Stimulated activated CD8-positive, alpha-beta memory T cell treated with anti-CD3 and anti-CD28 coated beads, Interleukin-15, amount 100 ng/mL, for 24 hours (primary cell): ENCODE measurements at places on chromosomes 7 and 10.
A peak's percentile ranks its signal among the peaks of the same experiment; 100 is the strongest.

DNA sequence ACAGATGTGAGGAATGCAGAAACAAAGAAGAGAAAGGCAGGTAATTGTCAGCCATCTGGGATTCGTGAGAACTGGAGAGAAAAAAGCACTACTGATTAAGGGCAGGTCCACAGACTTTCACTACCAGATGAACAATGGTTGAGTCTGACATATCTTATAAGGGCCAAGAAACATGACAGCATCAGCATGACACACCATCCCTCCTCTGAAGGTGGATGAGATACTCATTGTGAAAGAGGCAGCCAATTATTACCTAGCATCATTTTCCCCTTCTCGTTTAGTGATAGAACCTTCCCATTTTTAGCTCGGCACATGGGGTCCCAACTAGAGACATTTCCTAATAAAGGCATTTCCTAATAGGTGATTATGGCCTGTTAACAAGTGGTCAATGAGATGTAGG, 19.2 kb upstream of the MET start:
- no peak for DNase-seq

DNA sequence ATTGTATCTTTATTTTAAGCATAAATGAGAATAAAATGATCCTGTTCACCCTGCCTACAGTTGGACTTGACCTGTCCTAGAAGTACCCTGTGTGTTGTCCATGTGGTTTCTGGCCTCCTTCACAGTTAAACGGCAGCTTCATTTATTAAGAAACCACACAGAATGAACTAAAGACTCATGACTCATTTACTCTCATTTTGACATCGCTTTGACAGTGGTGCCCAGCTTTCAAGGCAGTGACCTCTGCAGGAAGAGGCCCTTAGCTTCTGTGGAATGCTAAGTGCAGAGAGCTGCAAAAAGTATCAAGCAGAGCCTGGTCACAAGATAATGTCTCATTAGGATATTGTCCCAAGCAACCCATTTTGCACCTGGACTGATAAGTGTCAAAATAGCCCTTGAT, 93.4 kb downstream of the AVL9 start:
- no peak for DNase-seq

- no peak for DNase-seq
Measured at GRCh38 chr7:155191137-155191536, 106.5 kb upstream of the INSIG1 start.

DNA sequence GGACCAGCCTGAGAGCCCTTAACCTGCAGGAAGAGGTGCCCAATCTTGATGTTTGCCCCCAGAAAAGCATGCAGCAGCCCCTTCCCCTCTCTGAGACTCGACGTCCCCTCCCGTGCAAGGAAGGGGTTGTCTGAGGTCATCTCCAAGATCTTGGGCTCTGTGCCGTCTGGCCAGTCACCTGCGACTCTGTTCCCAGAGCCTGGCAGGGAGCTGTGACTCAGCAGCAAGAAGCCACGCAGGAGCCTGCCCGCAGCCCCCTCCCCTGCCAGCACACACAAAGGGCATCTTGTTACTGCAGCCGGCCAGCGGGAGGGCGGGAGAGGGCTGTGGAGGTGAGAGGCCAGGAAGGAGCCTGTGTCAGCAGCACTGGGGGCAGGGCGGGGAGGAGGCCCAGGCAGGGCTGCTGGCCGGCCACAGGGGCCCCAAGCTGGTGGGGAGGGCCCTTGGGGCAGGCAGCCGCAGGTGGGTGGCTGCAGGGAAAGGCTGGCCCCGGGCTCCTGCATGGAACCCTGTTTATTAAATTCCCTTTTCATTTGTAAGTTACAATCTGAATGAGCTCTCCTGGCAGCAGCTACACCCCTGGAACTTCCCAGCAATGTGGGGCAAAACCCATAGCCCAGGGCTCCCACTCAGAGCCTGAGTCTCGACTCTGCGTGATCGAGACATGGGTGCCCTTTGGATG, 103.7 kb upstream of the ZMIZ1 start:
- no peak for DNase-seq

DNA sequence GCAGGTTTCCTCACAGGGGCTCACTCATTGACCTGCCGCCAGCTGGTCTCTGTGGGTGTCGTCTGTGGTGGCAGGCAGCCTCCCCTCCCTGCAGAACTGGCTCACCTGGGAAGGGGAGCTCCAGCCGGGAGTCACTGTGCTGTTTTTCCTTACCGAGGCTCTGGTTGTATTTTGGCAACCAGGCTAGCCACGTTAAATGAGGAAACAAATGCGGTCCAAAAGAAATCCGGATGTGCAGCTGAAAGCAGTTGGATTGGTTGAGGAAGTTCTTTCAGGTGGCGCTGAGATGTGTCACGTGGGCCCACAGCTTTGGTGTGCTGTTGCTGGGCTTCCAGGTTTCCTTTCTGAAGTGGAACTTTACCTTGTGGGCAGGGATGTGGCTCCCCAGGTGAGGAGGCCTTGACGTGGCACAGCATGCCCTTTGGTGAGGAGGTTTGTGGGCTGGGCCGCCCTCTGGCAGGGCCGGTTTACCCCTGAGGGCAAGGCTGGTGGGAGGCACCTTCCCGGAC, 14.2 kb downstream of the MTURN start:
- DNase-seq = no peak

DNA sequence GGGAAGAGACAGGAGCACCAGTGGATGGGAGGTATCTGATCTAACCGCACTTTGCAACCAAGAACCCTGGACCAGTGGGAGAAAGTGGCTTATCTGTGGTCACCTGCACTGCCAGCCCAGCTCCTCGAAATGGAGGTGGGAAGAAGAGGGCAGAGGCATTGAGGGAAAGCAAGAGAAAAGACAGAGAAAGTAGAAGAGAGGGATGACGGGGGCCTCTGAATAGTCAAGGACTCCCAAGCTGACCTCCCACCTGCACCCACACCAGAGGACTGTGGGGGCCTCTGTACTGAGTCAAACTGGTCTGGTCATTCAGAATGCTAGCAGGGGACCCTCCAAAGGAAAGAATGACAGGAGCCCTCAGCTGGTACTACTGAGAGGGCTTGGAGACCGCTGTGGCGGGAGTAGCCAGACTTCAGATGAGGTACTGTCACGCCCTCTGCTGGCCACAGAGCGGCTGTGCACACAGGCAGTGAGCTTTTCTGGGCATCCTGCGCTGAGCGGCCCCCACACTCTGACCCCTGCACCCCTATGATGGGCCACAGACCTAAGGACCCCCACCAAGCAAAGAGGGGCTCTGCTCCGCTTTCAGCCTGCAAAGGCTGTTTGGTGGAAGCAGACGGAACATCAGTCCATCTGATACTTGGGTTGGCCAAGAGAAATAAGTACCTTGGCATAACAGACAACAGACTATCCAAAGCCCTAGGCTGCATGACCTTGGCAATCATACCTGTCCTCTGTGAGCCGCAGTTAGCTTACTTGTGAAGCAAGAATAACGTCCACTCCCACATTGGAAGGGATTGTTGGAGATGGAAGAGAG, 112.9 kb downstream of the COL13A1 start:
- DNase-seq = peak; percentile 25

- DNase-seq = no peak
Measured at GRCh38 chr7:77657427-77658224, 38.6 kb upstream of the RSBN1L start.

GRCh38 chr10:104437226-104437625, 83.6 kb downstream of the CFAP58 start:
- DNase-seq = no peak

DNA sequence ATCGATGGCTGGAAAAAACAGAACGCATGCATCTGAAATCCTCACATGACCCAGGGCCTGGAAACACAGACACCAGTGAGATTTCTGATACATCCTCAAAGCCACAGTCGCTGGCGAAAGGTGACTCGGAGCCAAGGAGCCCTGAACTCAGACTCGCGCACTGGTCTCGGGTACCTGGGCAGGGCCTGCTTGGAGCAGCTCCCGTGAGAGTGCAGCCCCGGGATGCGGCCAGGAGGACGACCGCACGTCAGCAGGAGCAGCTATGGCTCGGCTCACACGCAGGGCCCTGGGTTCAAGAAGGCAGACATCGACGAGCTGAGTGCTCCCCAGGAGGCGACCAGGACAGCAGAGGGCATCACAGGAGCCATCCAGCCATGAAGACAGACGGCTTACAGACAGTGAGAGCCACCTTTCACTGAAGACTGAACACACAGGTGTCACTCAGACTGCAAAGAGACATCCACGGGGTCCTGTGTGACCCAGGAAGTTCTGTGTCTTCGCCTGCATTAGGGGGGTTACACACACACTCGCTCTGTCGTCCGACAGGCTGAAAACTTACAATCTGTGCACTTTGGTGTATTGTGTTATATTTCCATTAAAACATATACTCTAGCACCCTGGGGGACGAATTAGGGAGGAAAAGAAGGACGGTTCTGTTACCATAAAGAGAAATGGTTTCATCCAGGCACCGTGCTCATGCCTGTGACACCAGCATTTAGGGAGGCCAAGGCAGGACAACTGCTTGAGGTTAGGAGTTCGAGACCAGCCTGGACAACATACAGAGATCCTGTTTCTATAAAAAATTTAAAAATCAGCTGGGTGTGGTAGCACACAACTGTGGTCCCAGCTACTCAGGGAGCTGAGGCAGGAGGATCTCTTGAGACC, 227.7 kb downstream of the MAD1L1 start:
- DNase-seq = no peak

- no peak for DNase-seq
Measured at GRCh38 chr7:1137517-1138167, 22.4 kb downstream of the ZFAND2A start.

DNA sequence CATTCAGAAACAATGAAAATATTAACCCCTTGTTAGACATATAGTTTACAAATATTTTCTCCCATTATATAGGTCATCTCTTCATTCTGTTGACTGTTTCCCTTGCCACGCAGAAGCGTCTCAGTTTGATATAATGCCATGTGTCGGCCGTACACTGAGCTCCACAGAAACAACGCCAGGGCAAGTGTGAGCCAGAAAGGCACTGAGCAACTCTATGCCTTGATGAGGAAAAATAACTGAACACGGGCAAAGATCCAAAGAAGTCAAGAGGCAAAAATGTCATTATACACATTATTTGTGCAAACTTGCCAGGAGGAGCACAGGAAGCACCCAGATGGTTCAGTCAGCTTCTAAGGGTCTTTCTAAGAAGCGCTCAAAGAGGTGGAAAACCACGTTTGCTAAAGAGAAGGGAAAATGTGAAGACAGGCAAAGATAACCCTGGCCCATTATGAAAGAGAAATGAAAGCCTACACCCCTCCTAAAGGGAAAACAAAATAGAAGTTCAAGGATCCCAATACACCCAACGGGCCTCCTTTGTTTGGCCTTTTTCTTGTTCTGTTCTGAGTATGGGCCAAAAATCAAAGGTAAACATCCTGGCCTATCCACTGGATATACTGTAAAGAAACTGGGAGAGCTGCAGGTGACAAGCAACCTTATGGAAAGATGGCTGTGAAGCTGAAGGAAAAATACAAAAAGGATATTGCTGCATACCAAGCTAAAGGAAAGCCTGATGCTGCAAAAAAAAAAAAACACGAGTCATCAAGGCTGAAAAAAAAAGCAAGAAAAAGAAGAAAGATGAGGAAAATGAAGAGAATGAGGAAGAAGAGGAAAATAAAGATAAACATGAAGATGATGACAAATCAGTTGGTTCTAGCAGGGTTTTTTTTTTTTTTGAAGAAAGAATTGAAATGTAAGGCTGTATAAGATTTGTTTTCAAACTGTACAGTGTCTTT, 15.5 kb downstream of the ARHGAP12 start:
- DNase-seq = no peak

DNA sequence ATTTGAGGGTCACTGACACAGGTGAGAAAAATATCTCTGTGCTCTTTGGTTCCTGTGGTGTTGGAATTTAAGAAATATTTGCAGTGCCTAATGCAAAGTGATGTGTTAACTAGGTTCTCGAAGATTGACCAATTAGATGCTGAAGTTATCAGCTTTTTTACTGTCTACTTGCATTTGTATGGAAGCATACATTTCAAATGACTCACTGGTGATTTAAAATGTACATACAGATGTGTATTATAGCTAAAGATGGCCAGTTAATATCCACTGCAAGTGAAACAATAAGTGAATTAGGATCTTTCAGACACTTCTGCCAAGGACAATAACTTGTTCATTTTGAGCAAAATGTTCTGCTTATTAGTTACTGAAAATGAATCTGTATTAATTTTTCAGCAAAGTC, 205.0 kb downstream of the FANK1 start:
- no peak for DNase-seq

GRCh38 chr10:118356628-118357027, 14.5 kb upstream of the FAM204A start:
- DNase-seq = no peak

- DNase-seq = no peak
Measured at GRCh38 chr10:10160821-10161312, 856.8 kb upstream of the CELF2 start.

- no peak for DNase-seq
Measured at GRCh38 chr10:43172645-43173044, 34.4 kb downstream of the CSGALNACT2 start.

DNA sequence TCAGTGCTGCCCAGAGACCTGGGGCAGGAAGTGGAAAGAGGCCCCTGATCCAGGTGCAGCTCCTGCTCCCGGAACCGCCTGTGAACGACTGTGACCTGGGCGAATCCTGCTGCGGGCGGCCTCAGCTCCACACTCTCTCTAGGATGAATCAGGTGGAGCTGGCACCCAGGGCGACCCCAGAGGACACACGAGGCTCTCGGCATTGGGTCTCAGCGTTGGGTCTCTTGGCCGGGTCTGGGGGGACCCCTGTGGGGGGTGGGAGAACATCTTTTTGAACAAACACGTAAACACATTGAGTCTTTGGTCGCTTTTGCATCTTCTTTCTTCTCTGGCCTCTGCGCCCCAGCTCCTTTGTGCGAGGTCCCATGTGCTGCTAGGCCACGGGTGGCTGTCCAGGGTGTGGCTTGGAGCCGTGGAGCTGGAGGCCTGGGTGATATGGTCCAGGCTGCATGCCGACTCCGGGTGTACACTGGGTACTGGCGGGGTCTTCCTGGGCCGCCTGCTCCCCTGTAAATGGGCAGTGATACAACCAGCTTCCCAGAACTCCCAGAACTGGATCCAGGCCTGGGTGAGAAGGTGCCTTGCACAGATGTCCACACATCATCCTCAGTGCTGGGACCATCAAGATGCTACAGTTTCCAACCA, 435.8 kb downstream of the DNAJB6 start:
- no peak for DNase-seq

DNA sequence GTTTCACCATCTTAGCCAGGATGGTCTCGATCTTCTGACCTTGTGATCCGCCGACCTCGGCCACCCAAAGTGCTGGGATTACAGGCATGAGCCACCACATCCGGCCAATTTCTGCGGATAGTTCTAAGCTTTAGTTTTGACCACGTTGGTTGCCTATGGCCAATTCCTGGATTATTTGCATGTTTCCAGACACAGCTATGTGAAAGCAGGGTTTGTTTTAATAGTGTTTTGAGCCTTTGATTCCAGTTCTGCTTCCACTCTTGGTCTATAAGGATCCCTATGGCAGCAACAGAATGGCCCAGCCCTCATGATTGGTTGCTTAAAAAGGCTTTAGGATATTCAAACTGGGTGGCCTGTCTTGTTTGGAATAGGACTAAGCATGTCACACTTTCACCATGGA, 19.1 kb downstream of the SIRT1 start:
- no peak for DNase-seq

- DNase-seq = no peak
Measured at GRCh38 chr10:11325817-11326216, 285.6 kb downstream of the USP6NL start.
